ENCODE measurements at places on chromosomes 13 and 19.

GRCh38 chr13:102845289-102845629 lies 573 bp upstream of the ERCC5 start:
- DNase-seq = no peak

- DNase-seq = no peak
Measured at GRCh38 chr13:102089177-102089576, 312.7 kb downstream of the FGF14 start.

DNA sequence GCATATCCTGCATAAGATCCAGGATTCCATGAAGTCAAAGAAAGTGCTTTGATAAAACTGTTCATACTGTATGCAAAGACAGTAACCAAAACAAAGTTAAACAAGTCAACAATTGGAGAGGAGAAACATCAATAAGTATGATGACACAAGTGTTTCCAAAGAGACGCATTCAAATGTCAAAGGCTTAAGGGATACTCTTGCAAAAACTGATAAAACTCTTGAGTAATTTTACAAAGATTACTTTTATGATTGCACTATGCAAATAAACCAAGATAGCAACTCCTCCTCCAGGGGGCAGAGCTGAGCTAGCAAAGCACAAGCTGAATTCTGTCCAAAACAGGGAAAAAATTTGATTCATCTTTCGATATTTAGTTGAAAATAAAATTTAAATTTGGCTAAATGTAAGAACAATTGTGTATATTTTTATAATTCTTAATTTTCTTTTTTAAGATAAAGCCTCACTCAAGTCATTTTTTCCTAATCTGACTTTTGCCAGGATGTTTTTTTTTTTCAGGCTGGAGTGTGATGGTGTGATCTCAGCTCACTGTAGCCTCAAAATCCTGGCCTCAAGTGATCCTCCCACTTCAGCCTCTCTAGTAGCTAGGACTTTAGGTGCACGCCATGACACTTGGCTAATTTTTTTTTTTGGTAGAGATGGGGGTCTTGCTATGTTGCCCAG lies 84.0 kb downstream of the MZT1 start:
- DNase-seq = peak; percentile 2

- no peak for DNase-seq
Measured at GRCh38 chr13:77298426-77298825, 28.5 kb downstream of the MYCBP2 start.

GRCh38 chr13:40974460-40975407 lies 44.4 kb downstream of the ELF1 start:
- DNase-seq = no peak

DNA sequence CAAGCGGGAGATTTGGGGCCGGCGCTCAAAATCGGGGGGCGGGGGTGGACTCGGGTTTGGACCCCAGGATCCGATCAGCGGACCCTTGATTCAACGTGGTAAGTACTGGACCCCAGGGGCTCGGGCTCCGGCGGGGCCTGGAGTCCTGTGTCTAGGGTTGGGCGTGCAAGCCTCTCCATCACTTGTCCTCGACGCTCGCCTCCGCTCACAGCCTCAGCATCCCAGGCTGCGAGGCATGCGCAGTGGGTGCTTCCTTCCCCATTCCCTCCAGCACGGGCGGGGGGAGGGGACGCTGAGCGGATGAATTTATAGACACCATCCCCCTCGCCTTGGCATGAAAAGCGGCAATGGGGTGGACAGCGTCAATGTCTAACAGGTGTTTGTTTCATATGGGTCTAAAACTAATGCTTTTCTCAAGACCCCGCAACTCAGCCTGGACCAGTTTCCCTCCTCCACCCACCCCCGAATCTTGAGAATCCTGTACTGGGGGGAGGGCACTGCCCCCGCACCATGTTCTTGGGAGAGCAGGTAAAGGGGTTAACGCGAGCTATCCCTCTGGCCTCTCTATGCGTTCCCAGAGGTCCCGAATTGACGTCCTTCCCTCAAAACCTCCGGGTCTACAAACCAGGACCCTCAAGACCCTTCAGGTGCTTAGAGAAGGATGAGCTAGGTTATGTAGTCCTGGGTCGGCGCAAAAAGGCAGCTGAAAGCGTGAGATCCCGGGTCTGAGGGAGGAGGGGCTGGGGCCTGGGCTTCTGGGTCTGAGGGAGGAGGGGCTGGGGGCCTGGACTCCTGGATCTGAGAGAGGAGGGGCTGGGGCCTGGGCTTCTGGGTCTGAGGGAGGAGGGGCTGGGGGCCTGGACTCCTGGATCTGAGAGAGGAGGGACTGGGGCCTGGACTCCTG lies 579 bp downstream of the CPT1C start:
- no peak for DNase-seq

GRCh38 chr19:35755550-35756376 lies 1.1 kb downstream of the HSPB6 start:
- no peak for DNase-seq

DNA sequence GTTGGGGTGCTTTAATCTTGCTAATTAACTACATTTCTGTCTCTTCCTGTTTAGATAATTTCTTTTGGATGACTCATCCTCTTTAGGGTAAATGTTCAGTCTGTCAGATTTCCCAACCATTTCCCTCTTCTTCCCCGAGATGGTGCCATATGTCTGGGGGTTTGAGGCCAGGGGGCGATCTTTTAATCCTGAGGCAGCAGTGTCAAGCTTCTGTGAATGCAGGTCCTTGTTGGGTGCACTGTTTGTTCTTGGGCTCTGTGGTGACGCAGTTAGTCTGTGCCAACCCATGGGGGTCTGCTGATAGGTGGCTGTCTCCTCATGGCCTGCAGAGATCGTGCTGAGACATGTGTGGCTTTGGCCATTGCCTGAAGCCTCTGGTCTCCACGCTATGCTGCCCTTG lies 420.4 kb downstream of the NDFIP2 start:
- DNase-seq = no peak

DNA sequence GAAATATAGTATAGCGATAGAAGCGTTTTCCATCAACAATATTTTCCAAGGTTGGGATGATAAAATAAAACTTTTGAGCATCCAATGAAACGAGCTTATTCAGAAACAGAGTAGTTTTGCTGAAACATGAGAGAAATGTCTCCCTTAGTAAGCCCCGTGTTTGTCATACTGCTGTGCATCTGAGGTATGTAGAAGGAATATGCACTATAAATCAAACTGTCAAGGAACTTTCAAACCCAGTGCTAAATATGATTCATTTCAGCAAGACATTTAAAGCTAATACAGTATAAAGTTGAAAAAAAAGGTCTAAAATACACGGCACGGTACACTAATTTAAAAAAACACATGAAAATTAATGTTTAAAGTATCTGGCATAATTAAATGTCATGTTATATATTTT lies 546.2 kb downstream of the SLITRK5 start:
- DNase-seq = no peak

GRCh38 chr19:27770095-27770494 lies 1442.9 kb downstream of the UQCRFS1 start:
- no peak for DNase-seq

- DNase-seq = no peak
Measured at GRCh38 chr19:47663435-47663910, 49.7 kb upstream of the EHD2 start.

- no peak for DNase-seq
Measured at GRCh38 chr13:95360052-95360451, 58.8 kb upstream of the ABCC4 start.

DNA sequence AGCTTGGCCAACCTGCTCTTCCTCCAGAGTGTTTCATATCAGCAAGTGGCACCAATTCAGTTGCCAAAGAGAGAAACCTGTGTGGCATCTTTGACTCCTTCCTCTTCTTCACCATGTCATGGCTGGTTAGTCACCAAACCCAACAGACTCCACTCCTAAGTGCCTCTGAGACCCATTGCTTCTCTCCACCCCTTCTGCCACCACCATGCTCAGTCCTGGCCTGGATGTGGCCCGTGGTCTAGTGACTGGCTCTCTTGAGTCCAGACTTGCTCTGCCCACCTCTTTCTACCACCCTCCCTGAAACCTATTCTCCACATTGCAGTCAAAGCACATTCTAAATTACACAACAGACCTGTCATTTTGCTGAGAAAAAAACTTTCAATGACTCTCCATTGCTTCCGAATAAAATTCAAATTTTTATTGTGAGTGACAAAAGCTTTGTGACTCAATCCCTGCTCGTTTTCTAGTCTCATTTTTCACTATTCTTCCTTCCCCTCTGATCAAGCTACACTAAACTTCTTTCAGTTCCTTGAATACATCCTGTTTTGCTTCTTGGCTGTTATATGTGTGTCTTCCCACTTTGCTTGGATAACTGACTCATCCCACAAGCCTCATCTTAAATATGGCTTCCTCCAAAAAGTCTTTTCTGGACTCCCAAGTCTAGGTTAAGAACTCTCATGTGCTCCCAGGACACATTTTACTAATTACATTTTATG lies 12.0 kb upstream of the TNFSF11 start:
- DNase-seq = no peak

DNA sequence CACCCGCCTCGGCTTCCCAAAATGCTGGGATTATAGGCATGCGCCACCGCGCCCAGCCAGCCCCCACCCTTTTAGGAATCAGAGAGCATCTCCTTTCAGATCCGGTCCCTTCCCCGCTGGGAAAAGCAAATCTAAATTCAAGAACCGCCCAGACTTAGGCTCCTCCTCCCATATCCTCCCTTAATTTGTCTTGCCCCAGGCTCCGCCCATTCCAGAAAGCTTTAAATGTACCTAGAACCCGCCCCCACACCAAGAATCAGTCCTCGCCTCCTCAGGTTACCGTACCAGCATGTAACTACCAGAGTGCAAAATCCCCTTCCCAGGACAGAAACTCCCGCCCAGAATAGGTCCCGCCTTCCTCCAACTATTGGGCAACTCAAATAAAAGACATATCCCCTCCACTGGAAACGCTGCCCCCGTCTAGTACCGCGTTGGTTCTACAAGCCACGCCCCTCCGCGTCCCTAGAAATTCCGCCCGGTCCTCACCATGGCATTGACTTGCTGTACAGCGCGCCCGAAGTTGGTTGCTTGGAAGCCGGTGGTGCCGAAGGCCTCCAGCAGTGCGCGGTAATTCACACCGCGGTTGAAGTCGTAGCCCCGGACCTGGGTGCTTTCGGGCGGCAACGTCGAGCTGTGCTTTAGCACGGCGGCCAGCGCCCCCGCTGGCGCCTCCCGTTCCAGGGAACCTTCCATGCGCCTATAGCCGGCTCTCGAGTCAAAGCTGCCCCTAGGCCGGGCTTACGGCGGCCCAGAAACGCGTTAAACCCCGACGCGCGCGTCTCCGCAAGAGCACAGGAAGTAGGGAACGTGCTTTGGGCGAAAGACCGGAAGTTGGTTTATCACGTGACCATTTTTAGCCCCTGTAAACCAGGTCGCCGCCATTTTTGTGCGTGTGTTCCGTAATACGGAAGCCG lies at the start of gene DHPS:
DHPS (minus strand) TSS at position 807 of the 914 bp plus-strand sequence; CDS start at position 693, 114 bp downstream.
- DNase-seq = peak; percentile 88

- DNase-seq = no peak
Measured at GRCh38 chr13:83546476-83546875, 335.8 kb downstream of the SLITRK1 start.

DNA sequence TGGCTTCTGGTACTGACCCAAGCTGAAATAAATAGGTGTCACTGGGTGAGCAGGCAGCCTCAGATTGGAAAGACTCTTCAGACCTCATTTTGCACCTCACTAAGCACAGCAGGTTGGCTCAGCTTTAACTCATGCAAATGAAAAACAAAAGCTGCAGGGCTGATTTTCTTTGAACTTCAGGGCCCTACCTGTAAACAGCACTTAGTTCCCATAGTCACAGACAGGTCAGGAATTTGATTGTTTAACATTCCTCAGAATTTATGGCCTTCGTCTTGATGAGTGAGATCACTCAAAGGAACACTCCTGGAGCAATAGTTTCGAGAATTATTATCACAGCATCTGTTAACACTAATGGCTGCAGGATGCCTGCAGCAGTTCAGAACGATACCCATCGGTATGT lies 718.5 kb downstream of the EFNB2 start:
- DNase-seq = no peak

- DNase-seq = no peak
Measured at GRCh38 chr19:18490728-18491127, 31.1 kb downstream of the ELL start.

GRCh38 chr13:113915012-113915763 lies 51.3 kb upstream of the GAS6 start:
- DNase-seq = no peak

DNA sequence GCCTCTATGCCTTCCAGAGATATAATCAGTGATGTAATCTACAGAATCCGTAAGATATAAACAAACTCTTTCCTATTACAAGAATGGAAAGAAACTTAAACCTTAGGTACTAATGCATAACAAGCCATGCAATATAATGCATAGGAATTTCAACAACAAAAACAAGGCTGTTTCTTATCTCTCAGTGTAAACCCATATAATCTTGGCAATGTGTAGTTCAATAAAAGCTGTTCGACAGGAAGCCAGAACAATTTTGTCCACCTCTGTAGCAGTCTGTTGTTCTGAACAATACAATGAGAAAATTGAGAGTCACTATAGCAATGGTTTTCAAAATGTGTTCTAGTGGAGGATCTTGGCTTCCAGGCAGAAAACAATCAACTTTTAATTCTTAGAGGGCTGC lies 111.5 kb upstream of the FREM2 start:
- no peak for DNase-seq

DNA sequence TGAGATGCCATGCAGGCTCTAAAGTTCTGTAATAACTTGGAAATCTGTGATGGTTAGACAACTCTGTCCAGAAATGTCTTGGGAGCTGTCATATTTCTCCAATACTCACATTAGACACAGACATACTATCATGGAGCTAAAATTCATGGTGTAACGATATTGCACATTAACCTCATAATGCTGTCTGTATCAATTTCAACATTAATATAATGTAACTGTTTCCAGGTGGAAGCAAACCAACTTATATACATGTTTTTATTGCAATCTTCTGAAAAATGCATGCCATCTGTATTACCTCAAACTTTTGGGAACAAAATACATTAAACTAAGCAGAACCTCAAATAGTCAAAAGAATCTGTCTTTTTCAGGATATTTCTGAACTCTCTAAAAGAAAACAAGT lies 14.7 kb upstream of the SPART start:
- DNase-seq = no peak
